Stimulated activated CD8-positive, alpha-beta memory T cell treated with anti-CD3 and anti-CD28 coated beads, Interleukin-2, amount 100 ng/mL, for 1 hour (primary cell): ENCODE measurements at places on chromosomes 12 and 14.

DNA sequence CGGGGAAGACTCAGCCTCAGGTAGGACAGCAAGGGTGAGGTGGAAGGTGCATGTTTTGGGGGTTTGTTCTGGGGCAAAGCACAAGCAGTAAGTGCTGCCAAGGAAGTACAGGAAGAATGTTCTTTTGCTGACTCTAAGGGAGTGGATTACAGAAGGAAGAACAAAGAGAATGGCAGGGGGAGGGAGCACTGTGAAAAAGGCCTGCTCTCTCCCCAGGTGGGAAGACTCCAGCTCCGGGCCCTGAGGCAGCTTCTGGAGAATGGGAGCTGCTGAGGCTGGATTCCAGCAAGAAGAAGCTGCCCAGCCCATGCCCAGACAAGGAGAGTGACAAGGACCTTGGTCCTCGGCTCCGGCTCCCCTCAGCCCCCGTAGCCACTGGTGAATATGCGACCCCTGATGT is 7.0 kb upstream of the PFDN5 start:
- no peak for DNase-seq

- no peak for DNase-seq
Measured at GRCh38 chr12:117347588-117347987, 13.8 kb downstream of the NOS1 start.

DNA sequence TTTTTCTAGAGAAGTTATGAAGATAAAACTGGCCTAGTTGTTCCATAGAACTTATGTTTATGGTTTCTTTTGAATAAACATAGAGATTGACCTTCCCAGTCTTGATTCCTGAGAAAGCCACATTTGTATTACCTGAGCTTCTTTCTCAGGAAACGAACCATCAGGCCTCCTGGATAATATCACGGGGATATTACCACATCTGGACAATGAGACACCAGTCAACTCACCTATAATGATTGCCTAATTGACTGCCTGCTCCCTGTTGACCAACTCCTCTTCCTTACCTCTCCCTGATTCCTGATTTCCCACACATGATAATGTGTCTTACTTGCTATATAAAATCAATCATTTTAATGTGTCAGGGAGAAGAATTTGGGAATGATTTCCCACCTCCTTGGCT is 822.7 kb downstream of the LRFN5 start:
- DNase-seq: no peak

GRCh38 chr14:68566075-68566474 is 226.8 kb downstream of the ZFP36L1 start:
- DNase-seq: no peak

DNA sequence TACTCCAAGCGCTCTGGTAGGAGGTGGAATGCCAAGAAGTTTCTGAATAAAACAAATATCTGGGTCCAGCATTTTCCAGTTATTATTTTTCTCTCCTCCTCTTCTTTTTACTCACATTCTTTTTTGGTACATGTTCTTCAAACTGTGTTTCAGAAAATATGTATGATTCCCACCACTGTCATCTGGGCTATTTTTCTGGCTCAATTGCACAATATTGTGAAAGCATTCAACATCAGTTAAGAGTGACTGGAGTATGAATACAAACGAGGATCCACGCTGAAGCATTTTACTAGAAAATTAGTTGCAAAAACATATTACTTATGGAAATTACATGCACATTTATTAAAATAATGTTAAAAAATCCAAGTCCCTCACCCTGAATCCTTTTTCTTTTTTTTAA is 61.5 kb downstream of the KCNMB4 start:
- DNase-seq: no peak

- DNase-seq: no peak
Measured at GRCh38 chr14:98227727-98228111, 1044.3 kb downstream of the BCL11B start.
